ENCODE measurements at places on chromosomes 6 and 20.

DNA sequence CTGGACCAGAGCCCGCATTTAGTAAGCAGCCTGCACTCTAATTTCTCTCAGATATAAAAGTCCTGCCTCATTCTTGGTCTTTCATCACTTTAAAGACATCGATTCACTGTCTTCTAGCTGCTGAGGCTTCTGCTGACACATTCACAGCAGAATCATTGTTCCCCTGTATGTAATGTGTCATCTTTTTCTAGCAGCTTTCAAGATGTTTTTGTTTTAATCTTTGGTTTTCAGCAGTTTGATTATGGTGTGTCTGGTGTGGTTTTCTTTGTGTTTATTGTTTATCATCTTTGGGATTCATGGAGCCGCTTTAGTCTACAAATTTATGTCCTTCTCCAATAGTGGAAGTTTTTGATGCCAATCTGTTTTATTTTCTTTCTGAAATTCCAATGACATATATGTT is 157.3 kb upstream of the STMND1 start:
- DNase-seq: no peak

DNA sequence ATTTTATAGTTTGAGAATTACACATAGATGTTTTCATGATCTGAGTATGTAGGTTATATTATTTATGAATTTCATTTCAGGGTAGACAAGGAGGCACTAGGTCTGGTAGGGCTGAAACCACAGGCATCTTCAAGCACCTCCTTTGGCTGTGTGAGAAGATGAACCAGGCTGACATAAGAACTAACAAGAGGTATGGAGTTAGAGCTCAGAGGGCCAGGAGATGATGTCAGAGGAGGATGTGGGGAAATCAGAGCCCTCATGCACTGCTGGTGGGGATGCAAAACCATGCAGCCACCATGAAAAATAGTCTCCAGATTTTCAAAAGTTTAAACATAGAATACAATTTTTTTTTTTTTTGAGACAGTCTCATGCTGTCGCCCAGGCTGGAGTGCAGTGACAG is 13.6 kb upstream of the RIPOR3 start:
- no peak for DNase-seq

GRCh38 chr6:89574910-89575561 is 63.5 kb downstream of the LYRM2 start:
- peak; percentile 11 for DNase-seq

GRCh38 chr6:12801141-12801540 is 84.6 kb downstream of the PHACTR1 start:
- DNase-seq: no peak

DNA sequence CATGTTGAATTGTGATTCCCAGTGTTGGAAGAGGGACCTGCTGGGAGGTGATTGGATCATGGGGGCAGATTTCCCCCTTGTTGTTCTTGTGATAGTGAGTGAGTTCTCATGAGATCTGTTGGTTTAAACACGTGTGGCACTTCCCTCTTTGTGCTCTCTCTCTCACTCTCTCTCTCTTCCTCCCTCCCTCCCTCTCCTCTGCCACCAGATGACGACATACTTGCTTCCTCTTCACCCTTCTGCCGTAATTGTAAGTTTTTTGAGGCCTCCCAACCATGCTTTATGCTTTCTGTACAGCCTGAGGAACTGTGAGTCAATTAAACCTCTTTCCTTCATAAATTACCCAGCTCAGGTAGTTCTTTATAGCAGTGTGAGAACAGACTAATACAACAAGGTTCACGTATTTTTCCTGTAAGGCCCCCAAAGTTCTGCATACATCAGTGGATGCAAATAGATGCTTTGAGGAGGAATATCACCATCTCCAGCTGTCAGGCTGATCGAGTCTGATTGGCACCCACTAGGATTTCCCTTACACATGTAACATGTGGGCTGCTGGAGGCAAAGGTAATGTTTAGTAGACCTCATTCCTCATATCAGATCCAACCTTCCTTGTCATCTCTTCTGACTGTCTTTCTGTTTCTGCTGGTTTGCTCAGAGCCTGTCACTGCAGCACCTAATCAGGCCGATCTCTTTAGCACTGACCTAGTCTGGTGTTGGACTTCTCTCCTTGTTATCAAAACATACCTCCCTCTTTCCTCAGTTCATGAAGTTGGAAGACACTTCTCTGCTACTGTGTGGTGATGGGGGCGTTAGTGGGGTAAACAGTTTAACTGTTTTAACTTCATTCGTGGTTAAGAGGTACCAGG is 54.3 kb upstream of the BACH2 start:
- no peak for DNase-seq

GRCh38 chr20:63417097-63417737 is 55.2 kb downstream of the KCNQ2 start:
- no peak for DNase-seq

DNA sequence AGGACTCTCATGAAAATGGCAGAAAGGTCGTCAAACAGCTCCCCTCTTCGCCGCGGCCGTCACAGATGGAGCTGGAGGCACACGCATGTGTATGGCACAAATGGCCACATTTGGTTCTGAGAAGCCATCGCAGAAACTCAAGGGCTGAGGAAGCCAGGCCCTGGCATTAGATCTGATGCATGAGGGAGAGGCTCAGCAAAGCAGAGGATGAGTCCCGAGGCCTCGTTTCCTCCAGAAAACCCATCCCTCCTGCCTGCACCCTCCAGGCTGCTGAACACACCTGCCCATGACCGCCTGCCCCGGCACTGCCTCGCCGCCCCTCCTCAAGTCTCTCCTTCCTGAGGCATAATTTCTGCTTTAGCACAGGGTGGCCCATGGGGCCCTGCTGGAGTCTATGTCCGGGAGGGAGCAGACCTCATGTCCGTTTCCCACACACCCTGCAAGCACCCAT is 240.3 kb downstream of the DLL1 start:
- no peak for DNase-seq

DNA sequence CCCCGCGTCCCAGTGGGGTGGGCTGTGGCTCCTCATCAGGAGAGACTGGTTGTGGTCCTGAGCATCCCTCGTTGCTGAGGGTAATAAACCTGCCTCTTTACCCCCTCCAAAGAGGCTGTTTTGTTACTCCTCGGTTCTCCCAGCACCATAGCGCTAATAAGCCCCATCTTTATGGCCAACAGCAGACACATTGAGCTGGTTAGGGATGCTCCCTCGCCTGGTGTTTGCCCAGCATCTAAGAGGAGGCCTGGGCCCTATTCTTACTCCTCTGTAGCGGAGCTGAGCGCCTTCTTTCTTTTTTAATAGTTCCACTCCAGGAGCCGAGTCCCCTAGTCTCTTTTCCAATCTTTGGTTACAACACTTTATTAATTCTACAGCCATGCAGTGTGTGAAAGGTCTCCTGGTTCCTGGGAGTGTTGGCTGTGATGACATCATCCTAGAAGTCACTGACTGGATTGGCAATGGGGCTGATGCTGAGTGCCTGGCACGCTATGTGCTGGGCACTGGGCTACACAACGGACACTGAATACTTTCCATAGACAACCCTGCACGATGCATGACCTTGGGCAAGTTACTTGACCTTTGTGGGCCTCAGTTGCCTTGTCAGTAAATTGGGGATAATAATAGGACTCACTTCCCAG is 50.6 kb upstream of the CCDC167 start:
- peak; percentile 68 for DNase-seq

DNA sequence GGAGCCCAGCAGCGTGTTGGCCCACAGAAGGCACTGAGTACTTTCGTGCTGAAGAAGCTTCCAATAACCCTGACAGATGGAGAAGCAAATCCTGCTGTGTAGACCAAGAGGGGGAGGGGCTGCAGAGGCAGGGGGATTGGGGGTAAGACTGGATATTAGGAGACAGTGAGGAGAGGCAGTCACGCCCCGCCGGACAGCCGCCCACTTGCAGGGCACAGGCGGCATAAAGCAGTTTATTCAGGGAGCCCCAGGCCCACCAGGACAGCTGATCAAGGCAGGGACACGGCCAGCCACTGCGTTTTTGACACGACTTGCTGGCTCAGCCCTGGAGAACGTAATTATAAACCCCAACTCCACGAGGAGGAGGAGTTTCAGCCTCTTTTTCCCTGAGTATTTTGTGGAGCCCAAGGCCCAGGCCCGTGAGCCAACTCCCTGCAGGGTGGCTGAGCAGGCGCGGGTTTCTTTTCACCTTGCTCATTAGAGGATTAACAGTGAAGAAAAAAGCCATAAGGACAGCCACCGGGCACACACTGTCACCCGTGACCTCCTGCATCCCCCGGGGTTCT is 177.9 kb downstream of the TFAP2C start:
- no peak for DNase-seq

DNA sequence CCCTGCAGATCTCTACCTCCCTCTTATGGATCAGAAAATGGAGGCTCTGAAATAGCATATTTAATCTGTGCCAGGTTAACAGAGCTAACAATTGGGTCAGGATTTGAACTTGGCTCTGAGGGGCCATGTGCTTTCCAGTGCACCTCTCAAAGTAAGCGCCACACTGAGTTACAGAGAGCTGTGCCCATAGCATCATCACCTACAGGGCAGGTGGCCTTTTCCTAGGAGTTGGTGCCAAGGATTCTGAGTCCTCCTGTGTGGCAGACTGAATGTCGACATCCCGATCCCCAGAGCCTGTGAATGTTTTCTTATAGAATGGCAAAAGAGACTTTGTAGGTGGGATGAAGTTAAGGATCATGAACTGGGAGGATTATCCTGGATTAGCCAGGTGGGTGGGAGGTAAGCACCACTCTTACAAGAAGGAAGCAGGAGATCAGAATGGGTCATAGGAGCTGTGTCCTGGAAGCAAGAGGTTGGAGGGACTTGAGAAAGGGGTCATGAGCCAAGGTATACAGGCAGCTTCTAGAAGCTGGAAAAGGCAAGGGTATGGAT is 68.0 kb upstream of the TBC1D7 start:
- no peak for DNase-seq

- no peak for DNase-seq
Observed at GRCh38 chr20:18712882-18713281, 100.7 kb upstream of the SCP2D1 start.

- DNase-seq: no peak
Observed at GRCh38 chr20:53739799-53740785, 146.5 kb upstream of the ZNF217 start.

DNA sequence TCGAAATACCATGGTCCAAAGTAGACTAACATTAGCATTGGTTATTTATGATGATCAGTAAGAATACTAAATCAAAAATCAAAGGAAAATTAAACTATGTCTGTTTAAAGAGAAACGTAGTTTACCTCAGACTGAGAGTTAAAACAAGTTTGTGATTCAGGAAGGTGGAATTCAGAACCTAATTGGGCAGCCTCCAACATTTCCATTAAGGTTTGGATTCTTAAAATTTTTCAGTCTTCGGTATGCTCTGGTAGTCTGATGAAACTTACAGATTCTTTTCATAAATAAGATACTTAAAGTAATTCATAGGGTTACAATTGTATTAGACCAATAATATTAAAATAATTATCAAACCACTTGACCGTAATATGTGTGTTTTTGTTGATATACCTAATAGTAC is 18.6 kb downstream of the HFE start:
- DNase-seq: no peak

- DNase-seq: no peak
Observed at GRCh38 chr6:53837865-53838769, 43.3 kb downstream of the LRRC1 start.

GRCh38 chr6:107736713-107737396 is 87.3 kb downstream of the SCML4 start:
- no peak for DNase-seq

- no peak for DNase-seq
Observed at GRCh38 chr20:38395165-38395564, 40.0 kb downstream of the SNHG17 start.

- no peak for DNase-seq
Observed at GRCh38 chr6:69985180-69985579, 118.8 kb downstream of the COL19A1 start.

- peak; percentile 27 for DNase-seq
Observed at GRCh38 chr6:134376785-134377184, 58.9 kb upstream of the SGK1 start.

GRCh38 chr6:53773044-53773696 is 21.6 kb upstream of the LRRC1 start:
- no peak for DNase-seq

DNA sequence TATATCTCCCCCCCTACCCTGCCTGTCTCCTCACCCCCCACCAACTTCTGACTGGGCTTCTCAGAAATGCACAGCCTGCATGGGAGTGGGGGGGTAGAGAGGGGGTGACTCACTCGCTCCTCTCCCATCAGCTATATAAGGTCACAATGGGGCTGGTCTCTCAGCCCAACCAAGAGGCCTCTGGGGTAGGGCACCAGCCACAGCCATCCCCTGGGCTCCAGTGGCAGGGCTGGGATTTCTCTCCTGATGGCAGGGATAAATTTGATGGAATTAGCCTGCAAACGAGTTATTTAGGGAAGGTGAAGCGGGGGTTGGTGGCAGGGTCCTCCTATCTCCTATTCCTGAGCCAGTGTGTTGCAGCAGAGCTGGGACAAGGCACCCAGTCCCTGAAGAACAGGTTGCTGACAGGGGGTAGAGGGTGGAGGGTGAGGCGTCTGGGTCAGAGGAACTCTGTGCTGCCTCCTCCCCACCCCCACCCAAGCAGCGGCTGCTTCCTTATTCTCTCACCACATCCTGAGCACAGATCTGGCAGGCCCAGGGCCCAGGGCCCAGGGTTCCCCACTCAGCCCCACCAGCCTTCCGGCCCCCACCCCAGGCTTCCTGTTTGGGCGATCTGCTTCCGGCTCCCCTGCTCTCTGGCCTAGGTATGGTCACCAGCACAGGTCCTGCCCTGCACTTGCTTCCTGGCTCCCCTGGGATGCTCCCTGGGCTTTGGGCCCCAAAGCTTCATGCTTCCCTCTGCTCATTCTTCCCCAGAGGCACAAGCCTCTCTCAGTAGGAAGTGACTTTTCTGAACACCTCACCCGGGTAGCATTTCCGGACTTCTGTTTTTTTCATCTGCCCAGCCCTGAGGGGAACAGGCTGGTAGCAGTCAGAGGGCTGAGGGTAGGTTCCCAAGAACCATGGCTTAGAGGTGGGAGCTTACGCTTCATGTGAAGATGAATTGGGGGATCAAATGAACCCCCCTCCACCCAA is 4.0 kb downstream of the PPP1R18 start:
- DNase-seq: peak; percentile 71

DNA sequence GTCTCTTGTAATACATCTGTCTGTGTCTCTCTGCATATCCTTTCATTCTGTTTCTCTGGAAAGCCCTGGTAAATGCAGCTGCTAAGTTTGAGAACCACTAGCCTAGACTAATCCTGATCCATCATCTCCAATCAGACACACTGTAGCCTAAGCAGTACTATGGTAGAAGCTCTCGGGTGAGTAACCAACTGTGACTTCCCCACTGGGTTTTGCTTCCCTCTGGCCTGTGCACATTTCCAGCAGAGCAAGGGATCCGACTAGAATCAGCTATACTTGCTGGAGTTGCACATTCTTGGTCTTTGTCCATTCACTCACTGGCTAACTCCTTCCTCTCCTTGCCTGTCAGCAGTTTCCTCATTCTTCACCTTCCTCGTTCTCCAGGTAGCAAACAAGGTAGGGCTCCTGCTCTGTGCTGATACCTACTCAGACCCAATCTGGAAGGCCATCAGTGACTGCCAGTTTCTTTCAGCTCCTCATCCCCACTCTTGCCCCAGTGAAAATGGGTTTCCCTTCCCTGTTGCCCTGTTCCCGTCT is 184.2 kb downstream of the PLCB4 start:
- DNase-seq: no peak
